ENCODE measurements at places on chromosomes 12 and 14.

DNA sequence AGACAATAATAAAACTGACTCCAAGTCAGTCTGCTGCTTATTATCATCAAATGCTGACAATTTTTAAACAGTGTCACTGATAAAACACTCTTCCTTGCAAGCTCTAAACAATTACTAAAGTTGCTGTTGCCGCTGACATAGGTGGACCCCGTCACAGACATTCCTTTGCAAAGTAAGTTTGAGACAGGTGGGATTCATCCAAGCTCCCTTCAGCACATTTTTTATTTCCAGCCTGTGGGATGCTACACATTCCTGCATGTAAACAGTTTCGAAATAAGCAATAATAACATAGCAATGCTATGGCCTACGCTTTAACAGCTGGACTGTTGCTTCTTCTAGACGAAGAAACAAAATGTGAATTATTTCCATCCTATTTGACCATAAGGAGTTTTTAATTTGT lies 85.4 kb upstream of the HIF1A start:
- DNase-seq = no peak

DNA sequence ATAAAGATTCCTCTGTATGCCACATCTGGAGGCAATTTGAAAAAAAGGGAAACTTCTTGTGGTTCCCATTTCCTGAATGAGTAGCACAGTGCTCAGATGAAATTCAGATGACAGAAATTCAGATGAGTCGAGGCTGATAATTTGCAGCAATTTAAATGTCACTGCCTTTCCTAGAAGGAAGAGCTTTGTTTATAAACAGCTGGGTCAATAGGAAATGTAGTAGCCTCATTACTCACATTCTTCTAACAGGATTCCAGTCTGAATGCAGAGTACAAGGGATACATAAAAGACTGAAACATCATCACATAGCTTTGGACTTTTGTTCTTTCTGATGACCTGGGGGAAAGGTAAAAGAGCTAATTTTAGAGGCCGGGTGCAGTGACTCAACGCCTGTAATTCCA lies 11.3 kb upstream of the DACT1 start:
- DNase-seq = no peak

GRCh38 chr12:101925935-101926334 lies 48.6 kb downstream of the DRAM1 start:
- no peak for DNase-seq

DNA sequence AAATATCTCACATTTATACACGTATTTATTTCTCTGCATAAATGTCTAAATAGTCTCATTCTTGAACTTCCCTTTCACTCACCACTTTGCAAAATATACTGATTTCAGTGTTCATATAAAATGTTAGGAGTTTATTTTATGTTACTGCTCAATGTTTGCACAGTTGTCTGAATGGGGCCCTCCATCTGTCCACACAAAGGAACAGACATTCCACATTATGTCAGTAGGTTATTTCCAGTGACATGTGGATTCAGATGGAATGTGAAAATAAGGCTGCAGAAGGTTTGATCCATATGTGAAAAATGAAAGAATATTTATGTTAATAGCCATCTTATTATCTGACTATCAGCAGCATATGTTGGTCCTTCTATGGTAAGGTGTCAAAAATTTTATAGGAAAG lies 994.4 kb upstream of the SEL1L start:
- no peak for DNase-seq

GRCh38 chr12:95323212-95323611 lies 105.6 kb downstream of the VEZT start:
- no peak for DNase-seq

GRCh38 chr14:75318353-75318752 lies 39.7 kb downstream of the FOS start:
- no peak for DNase-seq

DNA sequence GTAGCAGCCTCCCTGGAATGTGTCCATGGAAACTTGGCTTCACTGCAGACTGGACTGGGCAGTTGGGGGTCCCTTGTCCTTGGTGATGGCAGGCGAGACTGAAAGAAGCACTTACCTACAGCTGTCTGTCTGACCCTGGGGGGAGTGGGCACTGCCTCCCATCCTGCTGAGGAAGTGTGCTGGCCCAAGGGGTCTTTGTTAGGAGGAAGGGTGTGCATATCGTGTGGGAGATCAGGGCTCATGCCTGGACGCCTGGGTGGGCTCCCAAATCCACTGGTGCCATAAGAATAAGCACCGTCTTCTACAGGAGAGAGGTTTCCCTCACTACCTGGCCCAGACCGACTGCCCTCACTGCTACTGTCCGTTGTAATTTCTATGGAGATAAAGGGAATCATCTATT lies 81.4 kb downstream of the PIWIL1 start:
- DNase-seq = no peak

DNA sequence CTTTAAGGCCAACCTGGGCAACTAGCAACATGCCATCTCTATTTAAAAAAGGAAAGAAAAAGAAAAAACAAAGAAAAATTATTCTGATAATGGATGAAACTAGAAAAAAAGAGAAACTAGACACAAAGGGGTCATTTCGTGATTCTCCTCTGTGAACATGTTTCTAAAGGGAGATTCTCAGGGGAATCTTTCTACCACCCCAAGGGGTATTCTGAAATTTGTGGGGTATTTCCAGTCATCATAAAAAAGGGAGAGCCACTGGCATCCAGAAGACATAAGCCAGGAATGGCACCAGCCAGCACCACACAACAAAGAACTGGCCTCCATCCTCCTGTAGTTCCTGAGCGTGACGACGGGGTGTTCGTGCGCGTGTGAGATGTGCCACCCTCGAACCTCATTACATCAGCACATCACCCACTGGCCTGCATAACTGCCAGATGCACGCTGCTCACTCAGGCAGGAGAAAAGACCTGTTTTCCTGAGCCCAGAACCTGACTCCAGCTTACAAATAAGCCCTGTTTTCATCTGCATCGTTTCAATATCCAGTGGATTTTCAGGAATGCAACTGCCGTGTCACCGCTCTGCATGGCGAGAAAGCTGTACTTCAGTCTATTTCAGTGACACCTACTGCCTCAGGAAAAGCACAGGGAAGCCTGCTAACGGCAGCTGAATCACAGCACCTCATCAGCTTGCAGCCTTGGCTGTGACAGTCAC lies 23.9 kb downstream of the STX2 start:
- DNase-seq = no peak

GRCh38 chr12:90020881-90021280 lies 312.2 kb upstream of the ATP2B1 start:
- DNase-seq = no peak

- no peak for DNase-seq
Measured at GRCh38 chr12:13022851-13023271, 21.3 kb upstream of the FAM234B start.

DNA sequence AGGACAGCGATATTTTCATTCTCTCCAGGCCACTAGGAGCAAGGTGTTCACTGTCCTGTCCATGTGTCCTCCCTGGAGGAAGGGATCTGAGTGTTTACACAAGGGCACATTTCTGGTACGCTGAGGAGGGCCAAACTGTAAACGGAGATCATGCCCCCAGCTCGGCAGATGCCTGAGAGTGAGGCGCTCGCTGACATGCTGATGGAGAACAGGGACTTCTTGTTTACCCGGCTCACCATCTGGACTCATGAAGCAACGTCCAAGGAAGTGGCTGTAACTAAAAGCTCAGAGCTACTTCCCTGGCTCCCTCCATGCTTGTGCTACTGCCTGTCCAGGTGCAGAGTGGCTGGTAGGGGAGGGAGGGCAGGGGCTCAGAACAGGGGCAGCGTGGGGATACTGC lies 43.4 kb upstream of the KCNA1 start:
- no peak for DNase-seq

- no peak for DNase-seq
Measured at GRCh38 chr12:7868391-7868790, 4.3 kb downstream of the SLC2A14 start.

- no peak for DNase-seq
Measured at GRCh38 chr12:124109760-124110159, 136.7 kb downstream of the ZNF664 start.

DNA sequence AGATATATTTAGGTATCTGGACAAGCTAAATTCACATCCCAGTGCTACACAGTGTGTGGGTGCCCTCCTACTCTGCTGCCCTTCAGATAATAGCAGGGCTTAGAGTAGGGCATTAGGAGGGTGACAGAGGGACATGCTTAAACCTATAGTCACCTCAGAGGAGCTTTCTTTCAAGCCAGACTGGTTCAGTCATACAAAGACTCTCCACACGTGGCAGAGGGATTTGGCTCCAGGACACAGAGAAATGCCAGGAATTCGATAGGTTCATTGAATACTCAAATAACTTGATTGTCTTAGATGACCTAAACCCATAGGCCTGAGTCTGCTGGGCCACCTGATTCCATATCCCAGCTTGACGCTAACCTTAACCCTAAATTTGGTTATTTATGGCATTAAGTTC lies 163.5 kb downstream of the TPH2 start:
- no peak for DNase-seq

DNA sequence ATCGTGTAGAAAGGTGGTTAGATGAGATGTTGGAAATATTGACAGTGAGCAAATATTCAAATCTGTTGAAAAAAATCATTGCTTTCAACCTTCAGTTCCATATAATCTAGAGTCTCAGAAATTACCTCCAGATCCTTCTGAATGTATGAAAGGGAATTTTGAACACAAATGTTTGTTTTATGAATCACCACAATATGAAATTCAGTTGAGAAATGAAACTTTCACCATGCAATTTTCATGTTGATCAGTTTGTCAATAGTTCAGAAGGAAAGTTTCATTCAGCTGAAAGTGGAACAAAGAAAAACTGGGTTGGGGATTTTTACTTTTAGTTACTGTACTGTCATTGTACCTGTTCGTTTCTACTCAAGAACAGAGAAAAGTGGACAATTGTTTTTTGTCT lies 953.6 kb downstream of the SLC6A15 start:
- DNase-seq = no peak

- no peak for DNase-seq
Measured at GRCh38 chr12:109088818-109089217, 4.5 kb downstream of the ALKBH2 start.

DNA sequence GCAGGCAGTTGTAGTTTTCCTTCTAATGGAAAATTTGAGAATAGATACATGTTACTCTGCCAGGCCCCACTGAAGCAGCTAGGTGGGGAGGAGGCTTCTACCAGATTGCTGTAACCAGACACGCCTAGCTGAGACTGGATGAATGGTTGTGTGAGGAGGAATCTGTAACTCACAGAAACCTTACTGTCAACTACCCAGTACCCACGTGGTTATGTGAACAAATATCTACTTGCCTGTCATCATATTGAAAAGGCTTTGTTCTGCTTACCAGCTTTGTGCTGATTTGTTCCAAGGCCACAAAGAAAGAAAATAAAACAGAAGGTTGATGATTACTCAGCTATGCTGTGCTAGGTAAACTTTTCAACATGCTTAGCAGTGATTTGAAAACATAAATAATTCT lies 167.2 kb downstream of the CAPZA3 start:
- no peak for DNase-seq

GRCh38 chr14:94129758-94130414 lies 482 bp upstream of the IFI27L2 start:
- no peak for DNase-seq
